ENCODE measurements at places on chromosomes 16 and 17.

GRCh38 chr16:67265834-67266233 is 13.5 kb upstream of the PLEKHG4 start:
- DNase-seq = no peak

DNA sequence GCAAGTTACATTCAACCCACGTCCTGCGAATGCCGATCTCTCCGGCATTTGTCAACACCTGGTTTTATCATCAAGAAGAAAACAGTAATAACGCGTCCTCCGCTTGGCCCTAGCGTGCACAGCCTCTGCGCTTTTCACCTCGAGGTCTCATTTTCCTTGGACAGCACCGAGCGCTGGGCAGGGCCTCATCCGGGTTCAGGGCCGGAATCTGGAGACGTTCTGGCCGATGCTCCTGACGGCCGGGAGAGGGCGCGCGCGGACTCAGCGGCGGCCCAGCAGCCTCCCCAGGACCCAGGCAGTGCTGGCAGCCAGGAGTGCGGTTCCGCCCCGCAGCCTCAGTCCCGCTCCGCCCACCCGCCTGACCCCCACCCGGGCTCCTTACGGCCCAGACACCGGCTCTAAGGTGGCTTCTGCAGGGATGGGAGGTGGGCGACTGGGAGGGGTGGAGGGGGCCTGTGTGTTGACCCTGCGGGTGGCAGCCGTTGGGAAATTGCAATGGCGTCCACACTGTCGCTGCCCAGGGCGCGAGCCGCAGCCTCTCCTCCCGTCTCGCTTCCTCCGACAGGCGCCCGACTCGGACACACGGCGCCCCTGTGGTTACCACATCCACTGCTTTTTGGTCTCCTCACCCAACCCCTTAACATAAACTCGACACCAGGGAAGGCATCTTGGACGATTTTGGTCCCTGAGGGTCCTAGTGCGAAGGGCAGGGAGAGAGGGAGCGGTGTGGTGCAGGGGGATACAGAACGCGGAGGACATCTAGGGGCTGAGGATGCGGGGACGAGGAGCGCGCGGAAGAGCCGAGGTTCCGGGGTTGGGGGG is 7.4 kb upstream of the FLYWCH1 start:
- DNase-seq = peak; percentile 60

GRCh38 chr17:34998205-34998604 is 17.9 kb downstream of the LIG3 start:
- peak; percentile 48 for DNase-seq

DNA sequence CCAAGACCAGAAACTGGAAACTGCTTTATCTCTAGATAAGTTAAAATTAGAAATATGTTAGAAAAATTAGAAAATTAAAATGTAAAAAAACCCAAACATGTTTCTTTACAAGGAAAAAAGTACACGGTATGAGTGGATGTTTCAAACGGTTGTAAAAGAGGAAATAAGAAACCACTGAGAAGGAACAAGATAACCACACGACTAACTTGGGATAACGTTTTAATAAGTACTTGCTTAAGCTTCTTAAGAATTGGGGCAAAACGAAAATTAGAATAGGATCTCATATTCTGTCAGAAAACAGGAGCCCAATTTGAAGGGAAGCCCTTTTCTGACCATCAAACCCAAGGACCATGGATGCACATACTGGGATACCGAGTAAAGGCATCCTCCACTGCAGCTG is 31.0 kb downstream of the MBTPS1 start:
- DNase-seq = no peak

DNA sequence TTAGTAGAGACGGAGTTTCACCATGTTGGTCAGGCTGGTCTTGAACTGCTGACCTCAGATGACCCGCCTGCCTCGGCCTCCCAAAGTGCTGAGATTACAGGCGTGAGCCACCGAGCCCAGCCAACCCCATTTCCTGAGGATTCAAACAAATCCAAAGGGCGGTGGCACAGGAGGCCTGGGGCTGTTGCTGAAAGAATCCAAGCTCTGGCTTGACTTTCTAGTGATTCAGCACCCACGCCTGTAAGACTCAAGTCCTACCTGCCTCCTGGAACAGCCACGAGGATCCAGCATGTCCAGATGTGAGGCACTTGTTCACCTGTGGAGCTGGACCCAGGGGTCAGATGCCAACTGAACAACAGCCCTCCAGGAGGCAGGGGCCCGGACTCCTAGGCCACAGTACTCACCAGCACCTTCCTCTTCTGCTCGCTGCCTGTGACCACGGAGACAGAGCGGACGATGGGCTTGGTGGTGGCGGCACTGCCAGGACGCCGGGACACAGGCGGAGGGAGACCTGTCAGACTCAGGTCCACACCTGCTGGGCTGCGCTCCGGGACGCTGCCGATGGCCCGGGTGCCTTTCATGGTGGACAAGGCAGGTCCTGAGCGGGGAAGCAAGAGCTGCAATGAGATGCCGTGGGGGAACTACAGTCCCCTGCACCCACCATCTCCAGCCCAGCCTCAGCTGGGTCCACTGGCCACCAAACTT is 3.1 kb downstream of the CEP131 start:
- no peak for DNase-seq

DNA sequence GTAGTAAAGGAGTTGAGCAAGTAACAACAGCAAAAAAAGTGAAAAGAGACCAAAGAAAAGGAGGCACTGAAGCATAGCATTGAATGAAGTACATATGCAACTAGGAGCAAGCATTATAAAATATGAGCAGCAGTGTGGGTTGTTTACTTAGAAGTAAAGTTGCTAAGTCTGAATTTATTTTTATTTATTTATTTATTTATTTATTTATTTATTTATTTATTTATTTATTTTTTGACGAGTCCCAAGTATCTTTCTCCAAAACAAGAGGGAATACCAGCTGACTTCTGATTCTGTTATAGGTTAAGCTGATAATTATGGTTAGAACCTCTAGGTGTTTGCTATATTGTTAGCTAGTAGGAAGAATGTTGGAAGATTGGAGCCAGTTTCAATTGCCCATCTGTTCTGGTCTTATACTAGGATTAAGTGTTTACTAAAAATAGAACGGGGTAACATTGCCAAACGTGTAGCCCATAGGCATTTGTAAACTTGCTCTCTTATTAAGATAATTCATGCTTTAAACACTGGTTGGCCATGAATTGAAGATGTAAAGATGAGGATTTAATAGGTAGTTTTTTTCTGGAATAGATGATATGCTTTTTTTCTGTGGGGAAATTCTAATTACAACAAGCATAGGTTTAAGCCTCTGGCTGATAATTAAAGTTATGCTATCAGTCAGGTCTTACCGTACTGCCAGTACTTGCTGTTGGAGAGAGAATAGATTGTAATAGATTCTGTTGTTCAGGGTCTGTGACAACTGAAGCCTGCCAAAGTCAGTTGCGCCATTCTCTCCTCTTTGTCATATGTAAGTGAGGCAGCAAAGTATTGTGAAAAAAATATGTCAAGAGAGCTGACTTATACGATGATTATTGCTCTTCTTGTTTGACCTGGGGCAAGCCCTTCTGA is 66.7 kb downstream of the PPM1E start:
- DNase-seq = no peak

- DNase-seq = peak; percentile 96
Measured at GRCh38 chr16:57815987-57816745, 13.9 kb upstream of the KIFC3 start.

DNA sequence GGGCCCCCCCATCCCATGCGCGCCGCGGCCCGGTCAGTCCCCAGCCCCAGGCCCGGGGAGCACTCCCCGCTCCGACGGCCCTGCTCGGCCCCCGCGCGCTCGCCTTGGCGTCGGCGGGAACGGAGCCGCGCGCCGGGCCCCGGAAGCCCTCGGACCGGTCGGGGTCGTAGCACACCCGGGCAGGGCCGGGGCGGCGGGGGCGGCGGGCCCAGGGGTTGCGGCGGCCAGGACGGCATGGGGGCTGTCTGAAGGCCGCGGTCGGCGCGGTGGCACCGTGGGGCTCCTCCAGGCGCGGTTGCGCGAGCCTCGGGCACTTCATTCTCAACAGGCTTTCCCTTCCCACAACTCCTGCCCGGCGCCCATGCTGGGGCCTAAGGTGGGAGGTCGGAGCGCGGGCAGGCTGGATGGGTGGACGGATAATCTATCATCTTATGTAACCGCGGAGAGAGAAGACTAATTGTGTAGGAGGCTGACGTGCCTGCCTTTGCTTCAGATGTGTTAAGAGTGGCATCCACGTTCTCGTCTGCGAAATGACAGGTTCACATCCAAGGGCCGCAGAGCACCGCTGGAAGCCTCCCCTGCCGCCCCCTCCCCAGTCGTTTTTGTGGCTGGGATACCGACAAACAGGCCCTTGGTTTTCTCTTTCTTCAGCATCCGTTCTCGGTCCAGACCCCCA is 708 bp downstream of the BAIAP2 start:
- DNase-seq = no peak

- peak; percentile 28 for DNase-seq
Measured at GRCh38 chr17:55577687-55578086, 66.4 kb upstream of the SMIM36 start.

- DNase-seq = no peak
Measured at GRCh38 chr16:1613211-1613622, 1.1 kb downstream of the CRAMP1 start.

- DNase-seq = peak; percentile 78
Measured at GRCh38 chr16:24776501-24777220, 47.2 kb downstream of the TNRC6A start.

DNA sequence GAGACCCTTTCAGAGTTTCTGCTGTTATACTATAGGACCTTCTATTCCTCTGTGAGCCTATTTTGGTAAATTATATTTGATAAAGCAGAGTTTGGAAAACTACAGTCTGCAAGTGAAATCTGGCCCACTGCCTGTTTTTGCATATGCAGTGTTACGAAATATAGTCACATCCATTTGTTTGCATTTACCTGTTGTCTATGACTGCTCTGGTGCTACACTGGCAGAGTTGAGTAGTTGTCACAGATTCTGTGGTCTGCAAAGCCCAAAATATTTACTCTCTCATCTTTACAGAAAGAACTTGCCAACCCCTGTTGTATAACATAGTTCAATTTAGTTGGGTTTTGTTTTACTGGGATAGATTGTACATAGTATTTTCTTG is 42.3 kb downstream of the TNRC6A start:
- no peak for DNase-seq

GRCh38 chr17:33922971-33923370 is 332.1 kb upstream of the CCL2 start:
- no peak for DNase-seq

DNA sequence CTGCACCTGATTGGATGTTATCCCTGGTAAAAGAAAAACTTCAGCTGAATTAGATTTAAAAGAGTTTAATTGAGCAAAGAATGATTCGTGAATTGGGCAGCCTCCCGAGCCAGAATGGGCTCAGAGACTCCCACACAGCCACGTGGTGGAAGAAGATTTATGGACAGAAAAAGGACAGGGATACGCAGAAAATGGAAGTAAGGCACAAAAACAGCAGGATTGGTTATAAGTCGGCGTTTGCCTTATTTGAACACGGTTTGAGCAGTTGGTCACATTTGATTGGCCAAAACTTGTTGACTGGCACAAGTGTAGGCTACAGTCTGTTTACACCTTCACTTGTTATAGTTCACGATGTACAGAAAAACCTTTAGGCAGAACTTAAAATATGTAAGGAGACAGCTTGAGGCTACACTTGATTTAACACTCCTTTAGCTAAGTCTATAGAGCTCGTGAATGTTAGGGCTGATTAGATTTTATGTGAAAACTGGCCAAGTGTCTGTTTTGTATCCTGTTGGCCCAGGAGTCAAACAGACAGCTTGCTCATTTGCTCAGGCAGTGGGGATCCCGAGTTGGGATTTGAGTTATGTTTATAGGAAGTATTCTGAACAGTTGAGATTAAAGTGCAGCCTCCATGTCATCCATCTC is 119.5 kb upstream of the SHISA6 start:
- no peak for DNase-seq

GRCh38 chr17:76297436-76297835 is 10.6 kb downstream of the QRICH2 start:
- DNase-seq = no peak
